ENCODE measurements at places on chromosomes 16 and 17.

DNA sequence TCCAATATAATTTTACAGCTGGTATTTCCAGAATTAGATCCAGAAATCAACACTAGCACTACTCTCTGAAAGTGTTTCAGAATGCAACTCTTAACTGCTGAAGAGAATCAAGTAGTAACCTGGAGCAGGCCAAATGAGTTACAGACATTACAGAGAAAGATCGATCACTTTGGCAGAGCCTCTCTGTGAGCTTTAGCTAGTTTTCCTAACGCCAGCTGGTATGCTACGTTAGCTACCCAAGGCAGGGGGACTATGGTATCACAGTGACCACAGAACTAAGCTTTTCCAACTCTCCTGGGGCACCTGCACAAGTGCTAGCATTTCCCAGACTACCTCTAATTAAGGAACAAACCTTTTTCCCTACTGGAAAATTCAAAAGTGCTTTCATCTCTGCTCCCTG lies 30.4 kb downstream of the TRAF4 start:
- no peak for DNase-seq

DNA sequence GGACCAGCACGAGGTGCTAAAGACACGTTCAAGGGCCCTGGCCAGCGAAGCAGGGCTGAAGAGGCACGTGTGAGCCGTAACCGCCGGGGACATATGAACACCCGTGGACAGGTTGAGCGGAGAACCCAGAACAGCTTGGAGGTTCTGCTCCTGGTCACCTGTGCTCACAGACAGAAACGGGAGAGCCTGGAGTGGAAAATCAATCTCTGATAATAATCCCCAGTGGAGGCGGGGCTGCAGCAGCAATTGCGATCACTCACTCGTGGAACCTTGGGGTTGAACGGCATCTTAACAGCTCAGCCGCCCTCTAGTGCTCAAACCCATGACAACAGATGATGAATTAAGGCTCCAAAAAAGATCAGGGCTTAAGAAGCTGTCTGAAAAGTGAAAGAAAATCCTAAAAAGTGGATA lies 25.6 kb downstream of the WIPI1 start:
- peak; percentile 26 for DNase-seq

GRCh38 chr17:10724546-10725195 lies 5.2 kb downstream of the TMEM220 start:
- no peak for DNase-seq

- peak; percentile 41 for DNase-seq
These were observed 191.0 kb upstream of the RPL38 start for GRCh38 chr17:74012465-74012864.

- DNase-seq, result no peak
These were observed 11.3 kb upstream of the NFAT5 start for GRCh38 chr16:69554495-69554894.

DNA sequence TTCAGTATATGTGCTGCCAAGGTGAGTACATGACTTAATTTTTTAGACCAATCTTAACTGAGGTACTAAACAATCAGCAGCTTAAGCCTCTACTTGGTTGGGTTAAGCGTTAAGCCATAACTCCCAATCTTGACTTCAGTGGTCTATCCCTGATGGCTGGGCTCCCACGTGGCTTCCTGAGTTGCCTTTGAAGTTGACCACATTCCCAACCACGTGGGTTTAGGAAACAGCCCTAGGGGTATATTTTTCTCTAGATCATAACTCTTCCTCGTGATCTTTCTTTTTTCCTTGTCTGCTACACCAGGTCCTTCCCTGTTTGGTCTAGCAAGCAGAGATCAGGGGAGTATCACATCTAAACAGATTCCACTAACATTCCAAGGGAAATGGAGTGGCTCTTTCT lies 20.1 kb upstream of the PIRT start:
- no peak for DNase-seq

DNA sequence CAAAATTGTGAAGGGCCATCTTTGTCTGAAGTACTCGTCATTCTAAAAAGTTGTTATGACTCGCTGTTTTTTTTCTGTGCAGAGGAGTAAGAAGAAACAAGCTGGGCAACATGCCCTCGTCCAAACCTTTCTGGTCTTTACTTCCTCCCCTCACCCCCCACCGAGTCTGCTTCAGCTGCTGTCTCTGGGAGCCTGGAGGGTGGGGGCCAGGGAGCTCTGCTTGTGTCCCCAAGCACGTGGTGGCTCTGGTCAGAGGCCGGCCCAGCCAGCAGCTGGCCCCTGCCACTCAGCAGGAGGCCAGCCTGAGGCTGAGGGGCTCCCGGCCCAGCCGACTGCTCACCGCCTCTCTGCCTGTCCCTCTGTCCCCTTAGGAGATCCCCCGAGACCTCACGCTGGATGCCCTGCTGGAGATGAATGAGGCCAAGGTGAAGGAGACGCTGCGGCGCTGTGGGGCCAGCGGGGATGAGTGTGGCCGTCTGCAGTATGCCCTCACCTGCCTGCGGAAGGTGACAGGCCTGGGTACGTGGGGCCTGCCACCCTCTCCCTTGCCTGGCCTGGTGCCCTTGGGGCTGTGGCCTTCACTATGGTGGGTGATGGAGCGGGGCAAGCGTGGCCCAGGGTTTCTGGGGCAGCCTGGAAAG lies 53.7 kb upstream of the LGALS9 start:
- DNase-seq, result no peak

DNA sequence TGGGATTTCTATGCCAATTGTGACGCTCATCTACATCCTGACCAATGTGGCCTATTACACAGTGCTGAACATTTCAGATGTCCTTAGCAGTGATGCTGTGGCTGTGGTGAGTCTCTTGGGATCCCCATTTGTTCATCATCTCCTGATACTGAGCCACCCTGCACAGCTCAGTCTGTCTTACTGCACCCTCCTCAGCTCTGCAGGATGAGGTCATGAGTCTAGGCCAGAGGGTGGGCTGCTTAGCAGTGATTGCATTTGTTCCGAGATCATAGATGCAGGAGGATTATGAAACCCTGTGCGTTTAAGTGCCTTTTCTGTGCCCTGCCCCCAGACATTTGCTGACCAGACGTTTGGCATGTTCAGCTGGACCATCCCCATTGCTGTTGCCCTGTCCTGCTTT lies 19.5 kb downstream of the SLC7A6OS start:
- no peak for DNase-seq

DNA sequence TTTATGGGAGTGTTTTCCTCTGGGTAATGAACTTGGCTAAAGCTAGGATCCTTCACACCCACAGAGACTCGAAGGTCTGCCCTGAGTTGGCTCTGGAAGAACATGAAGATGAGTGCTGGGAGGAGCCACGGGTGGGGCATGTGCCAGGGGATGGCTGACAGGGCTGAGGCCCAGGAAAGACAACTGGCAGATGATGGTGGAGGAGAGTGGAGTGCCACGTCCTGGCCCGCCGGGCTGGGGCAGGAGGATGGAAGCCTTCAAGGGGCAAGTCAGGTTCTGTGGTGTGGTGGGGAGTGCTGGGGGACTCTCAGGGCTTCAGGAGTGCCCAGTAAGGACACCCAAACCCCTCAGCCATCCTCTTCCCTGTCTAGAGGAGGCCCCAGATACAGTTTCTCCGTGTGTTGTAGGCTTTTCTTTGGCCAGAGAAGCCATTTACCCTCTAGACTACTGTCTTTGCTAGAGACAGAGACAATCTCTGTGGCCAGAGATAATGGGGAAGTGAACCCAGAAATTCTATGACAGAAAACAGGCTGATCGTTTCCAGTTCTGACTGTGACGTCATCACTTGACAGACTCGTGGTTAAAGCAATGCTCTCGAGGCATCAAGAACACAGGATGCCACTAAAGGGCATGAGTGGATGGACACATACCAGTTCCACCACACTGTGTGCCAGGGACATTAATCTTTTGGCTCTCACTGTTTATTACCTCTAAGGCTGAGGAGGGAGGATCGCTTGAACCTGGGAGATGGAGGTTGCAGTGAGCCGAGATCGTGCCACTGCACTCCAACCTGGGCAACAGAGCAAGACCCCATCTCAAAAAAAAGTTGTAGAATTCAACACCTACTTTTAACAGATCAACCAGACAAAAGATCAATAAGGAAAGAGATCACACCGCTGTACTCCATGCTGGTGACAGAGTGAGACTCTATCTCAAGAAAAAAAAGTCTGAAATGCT lies 18.6 kb upstream of the SLC5A10 start:
- DNase-seq, result peak; percentile 81

GRCh38 chr16:65069065-65069464 lies 52.8 kb downstream of the CDH11 start:
- DNase-seq, result no peak

GRCh38 chr17:266701-267667 lies 85.5 kb upstream of the DOC2B start:
- no peak for DNase-seq

GRCh38 chr17:79942011-79942405 lies 93.7 kb downstream of the TBC1D16 start:
- DNase-seq, result no peak

DNA sequence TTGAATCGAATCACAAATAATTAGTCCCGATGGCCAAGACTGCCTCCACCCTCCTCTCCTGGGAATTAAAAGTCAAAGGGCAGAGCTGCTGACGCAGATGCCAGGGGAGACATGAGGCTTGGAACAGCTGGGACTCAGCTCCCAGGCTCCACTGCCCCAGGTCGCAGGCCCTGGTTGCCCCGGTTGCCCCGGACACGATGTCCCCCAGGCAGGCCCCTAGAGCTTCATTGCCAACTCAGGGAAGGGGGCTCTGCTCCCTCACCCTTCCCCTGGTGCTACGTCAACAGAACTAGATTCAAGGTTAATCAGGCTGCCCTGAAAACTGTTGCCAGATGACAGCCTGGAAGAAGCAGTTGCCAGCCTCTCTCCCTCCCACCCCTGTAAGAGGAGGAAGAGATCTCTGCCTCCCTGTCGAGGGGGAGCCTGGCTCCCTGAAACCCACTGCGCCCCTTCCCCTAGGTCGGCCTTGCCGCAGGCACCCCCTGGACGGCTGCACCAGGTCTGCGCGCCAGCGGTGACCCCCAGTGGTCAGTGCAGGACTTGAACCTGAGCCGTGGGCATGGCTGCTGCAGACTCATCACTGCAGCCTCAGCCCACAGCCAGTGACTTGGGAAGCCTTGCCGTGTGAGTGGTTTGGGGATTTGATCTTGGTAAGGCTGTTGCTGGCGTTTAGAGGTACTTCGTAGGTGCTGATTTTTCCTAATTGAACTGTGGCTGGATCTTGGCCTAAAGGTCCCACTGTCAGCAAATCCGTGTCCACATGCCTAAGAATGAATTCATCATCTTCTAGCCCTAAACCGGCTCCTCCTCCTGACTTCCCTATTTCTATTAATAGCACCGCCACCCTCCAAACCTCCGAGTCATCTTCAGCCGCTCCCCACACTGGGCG lies 84.1 kb upstream of the TOB1 start:
- peak; percentile 95 for DNase-seq

DNA sequence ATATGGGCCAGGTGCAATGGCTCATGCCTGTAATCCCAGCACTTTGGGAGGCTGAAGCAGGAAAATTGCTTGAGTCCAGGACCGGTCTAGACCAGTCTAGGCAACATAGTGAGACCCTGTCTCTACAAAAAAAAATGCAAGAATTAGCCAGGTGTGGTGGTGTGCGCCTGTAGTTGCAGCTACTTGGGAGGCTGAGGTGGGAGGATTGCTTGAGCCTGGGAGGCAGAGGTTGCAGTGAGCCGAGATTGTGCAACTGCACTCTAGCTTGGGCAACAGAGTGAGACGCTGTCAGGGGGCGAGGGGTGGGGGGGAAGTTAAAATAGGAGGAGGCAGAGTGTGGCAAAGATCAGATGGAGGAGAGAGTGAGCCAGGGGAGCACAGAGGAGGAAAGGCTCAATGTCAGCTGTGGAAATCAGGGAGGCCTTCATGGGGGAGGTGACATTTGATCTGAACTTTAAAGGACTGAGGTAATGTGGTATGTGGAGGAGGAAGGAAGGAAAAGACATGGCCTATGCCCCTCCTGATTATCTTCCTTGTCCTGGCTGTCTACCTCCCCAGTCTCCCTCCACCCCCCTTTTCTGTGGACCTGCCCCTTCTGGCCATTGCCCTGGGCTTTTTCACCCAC lies 4.7 kb upstream of the GOT2 start:
- DNase-seq, result no peak

- no peak for DNase-seq
These were observed 39.6 kb upstream of the ADGRG1 start for GRCh38 chr16:57588831-57589230.

- DNase-seq, result no peak
These were observed 32.4 kb downstream of the WIPI1 start for GRCh38 chr17:68424861-68425260.

DNA sequence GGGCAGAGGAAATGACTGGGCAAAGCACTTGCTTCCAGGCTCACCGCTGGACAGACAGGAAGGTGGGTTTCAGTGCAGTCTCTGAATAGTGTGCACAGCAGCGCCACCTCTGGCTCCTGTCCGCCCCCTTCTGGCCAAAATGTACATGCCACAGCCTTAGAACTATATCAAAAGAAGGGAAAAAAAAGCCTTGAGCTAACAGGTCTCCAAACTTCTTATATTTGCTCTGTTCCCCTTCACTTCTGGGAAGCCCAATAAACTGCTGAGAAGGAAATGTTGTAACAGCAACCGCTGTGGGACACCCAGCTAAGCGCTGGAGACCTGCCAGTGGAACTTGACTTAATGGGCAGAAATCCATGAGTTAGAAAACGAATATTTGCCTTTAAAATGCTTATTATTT lies 17.5 kb downstream of the COG7 start:
- peak; percentile 72 for DNase-seq

DNA sequence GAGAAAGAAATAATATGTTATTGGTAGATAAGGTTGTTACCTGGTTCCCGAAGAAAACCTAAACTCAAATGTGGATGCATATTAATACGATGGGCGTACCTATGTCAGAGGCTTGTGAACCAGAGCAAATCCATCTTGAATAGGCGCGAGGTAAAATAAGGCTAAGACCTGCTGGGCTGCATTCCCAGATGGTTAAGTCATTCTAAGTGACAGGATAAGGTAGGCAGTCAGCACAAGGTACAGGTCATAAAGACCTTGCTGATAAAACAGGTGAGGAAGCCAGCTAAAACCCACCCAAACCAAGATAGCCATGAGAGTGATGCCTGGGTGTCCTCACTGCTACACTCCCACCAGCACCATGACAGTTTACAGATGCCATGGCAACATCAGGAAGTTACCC lies 1400.1 kb downstream of the CDH8 start:
- DNase-seq, result no peak

GRCh38 chr17:44022246-44022645 lies 7.5 kb upstream of the TMEM101 start:
- no peak for DNase-seq

DNA sequence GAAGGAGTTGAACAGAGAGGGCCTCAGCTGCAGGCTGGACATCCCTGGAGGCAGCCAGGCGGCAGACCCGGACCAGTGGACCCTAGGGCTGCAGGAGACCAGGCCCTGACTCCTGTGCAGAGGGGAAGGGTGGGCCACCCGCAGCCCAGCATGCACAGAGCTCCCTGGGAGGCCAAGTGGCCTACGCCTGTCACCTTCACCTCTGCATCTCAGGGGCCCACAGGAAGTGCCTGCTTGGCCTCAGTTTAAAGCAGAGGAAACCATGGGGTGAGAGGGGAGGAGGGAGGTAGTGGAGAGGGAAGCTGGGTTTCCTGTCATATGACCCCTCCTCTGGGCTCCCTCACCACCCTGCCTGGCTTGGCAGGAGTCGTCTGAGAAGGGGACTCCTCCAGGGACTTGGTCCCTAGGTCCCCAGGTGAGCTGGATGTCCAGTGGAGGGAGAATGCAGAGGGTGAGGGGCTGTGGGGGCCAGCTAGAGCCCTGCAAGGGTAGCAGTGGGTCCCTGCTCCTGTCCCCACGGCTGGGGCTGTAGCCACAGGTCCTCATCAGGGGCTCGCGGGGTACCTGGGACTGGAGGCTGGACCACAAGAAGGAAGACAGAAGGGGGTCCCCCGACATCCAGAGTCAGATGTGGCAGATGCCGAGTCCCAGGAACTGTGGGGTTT lies at the start of gene TMC8:
Gene TMC8, plus strand, starts transcription at position 335 of the 665 bp plus-strand sequence. CDS start 818 bp downstream, outside the sequence.
- peak; percentile 77 for DNase-seq

GRCh38 chr17:35726127-35726952 lies 5.1 kb upstream of the RASL10B start:
- DNase-seq, result no peak
